ENCODE measurements at places on chromosomes 4 and X. TPM values are rescaled to one million over a fixed set of nuclear protein-coding genes. Genes with fewer than 3 reads are reported as not detected.

DNA sequence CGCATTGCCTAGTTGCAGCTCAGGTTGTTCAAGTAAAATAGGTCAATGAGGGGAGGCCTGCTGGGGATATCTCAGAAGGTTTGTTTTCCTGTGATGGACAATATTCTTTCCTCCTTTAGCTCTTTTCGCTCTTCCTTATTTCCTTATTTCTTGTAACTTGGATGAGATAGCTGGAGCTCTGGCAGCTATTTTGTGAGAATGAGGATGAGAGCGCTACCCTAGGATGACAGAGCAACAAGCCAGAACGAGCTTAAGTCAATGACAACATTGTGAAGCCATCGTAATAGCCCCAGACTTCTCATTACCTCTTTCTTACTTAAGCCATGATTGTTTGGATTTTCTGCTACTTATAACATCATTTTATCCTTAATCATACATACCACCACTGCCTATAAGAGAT lies 124.3 kb upstream of the GATB start:
- H3K27ac ChIP-seq = no peak overlapping the region
- no peak overlapping the region for H3K4me3 ChIP-seq
- DNase-seq = no peak
- H3K36me3 ChIP-seq = no peaks in the 10 kb centered on the region
- peaks cover 7% of the 10 kb centered on the region for H3K4me1 ChIP-seq

- no peaks in the 10 kb centered on the region for H3K27me3 ChIP-seq
- no peak for DNase-seq
- no peaks in the 10 kb centered on the region for H3K4me1 ChIP-seq
- H3K36me3 ChIP-seq = no peaks in the 10 kb centered on the region
- no peak overlapping the region for H3K27ac ChIP-seq
- H3K4me3 ChIP-seq = no peak overlapping the region
These were observed 230.7 kb upstream of the KCNIP4 start for GRCh38 chr4:22179124-22179874.

GRCh38 chr4:17924189-17924588 lies 97.4 kb downstream of the LCORL start:
- peaks cover 2% of the 10 kb centered on the region for H3K36me3 ChIP-seq
- no peak overlapping the region for H3K27ac ChIP-seq
- no peaks in the 10 kb centered on the region for H3K27me3 ChIP-seq
- no peak overlapping the region for H3K4me3 ChIP-seq
- no peaks in the 10 kb centered on the region for H3K4me1 ChIP-seq
- no peak for DNase-seq

TLR1 gene
- total RNA-seq = 9.8 TPM

DNA sequence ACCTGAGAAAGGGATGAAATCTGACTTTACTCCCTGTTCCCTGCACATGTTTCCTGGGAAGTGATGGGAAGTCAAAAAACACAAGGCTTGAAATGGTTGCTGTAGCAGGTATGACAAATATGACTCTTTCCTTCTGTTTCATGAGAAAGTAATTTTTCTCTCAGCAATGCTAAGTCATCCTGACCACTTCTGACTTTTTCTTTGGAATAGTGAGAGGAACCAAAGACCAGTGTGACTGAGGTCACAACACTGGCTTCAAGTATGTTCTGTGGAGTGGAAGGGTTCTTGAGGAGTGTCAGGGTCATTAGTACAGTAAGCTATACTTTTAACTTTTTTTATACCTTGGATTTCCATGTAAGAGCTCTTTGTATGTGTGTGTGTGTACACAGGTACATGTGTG lies 225.3 kb downstream of the PPP3CA start:
- H3K4me3 ChIP-seq = no peak overlapping the region
- no peaks in the 10 kb centered on the region for H3K27me3 ChIP-seq
- no peaks in the 10 kb centered on the region for H3K36me3 ChIP-seq
- no peak for DNase-seq

CHIC1 gene
- 8.2 TPM for total RNA-seq

TRO gene
- total RNA-seq = 0.47 TPM

S100G gene
- total RNA-seq = not detected

GRCh38 chr4:67658302-67658701 lies 42.7 kb downstream of the UBA6 start:
- H3K27ac ChIP-seq = no peak overlapping the region
- no peaks in the 10 kb centered on the region for H3K4me1 ChIP-seq
- no peak overlapping the region for H3K4me3 ChIP-seq
- peaks cover 61% of the 10 kb centered on the region for H3K36me3 ChIP-seq

- no peak overlapping the region for H3K27ac ChIP-seq
- no peaks in the 10 kb centered on the region for H3K36me3 ChIP-seq
- H3K4me3 ChIP-seq = no peak overlapping the region
- no peaks in the 10 kb centered on the region for H3K27me3 ChIP-seq
- peaks cover 7% of the 10 kb centered on the region for H3K4me1 ChIP-seq
- no peak for DNase-seq
These were observed 169.6 kb downstream of the CAMK2D start for GRCh38 chr4:113591982-113592381.

DNA sequence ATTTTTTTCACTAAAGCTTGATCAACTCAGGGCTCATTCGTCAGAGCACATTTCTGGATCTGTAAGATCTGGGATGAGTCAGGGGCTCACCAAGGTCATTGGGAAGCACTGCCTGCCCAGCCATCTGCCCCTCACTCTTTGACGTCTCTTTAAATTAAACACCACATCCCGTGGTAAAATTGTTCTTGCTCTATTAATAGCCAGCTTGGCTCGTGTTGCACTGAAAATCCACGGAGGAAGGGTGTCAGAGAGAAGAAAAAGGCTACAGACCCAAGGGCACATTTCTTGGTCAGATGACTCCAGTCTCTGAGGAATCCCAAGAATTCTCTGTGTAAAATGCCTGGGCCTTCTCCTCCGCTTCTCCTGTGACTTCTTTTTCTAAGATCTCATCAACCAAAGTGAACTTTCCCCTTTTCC lies 45.7 kb upstream of the GATB start:
- DNase-seq = no peak
- H3K36me3 ChIP-seq = no peaks in the 10 kb centered on the region
- H3K4me1 ChIP-seq = no peaks in the 10 kb centered on the region
- H3K27me3 ChIP-seq = no peaks in the 10 kb centered on the region
- H3K27ac ChIP-seq = no peak overlapping the region
- no peak overlapping the region for H3K4me3 ChIP-seq

DNA sequence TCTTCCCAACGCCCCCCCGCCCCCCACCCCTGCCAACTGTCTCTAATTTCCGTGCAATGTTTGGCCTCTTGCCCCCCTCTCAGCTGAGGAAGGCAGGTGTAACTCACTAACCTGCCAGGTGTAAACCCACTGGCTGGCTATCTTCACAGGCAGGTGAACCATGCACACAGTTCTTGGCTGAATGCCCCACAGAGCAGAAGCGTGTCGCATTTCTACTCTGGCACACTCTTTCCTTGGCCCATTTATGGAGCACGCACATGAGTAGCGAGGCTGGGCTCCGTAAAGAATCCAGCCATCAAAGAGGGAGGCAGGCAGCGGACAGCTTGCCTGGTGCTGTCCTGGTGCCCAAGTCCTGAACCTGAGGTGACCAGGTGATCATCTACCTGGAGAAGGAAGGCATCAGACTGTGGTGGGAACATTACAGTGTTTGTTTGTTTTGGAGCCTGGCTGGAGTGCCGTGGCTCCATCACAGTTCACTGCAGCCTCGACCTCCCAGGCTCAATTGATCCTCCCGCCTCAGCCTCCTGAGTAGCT lies 39.2 kb upstream of the CRMP1 start:
- no peaks in the 10 kb centered on the region for H3K4me1 ChIP-seq
- no peak overlapping the region for H3K4me3 ChIP-seq
- no peak for DNase-seq
- H3K27me3 ChIP-seq = no peaks in the 10 kb centered on the region
- no peaks in the 10 kb centered on the region for H3K36me3 ChIP-seq

UNC5C gene
- total RNA-seq = not detected

GRCh38 chr4:89538886-89539285 lies 231.3 kb upstream of the GPRIN3 start:
- no peaks in the 10 kb centered on the region for H3K36me3 ChIP-seq
- no peaks in the 10 kb centered on the region for H3K4me1 ChIP-seq
- no peak for DNase-seq
- no peaks in the 10 kb centered on the region for H3K27me3 ChIP-seq
- no peak overlapping the region for H3K4me3 ChIP-seq

USP17L20 gene
- total RNA-seq = not detected

- H3K4me3 ChIP-seq = no peak overlapping the region
- H3K27ac ChIP-seq = no peak overlapping the region
- H3K36me3 ChIP-seq = no peaks in the 10 kb centered on the region
- H3K4me1 ChIP-seq = no peaks in the 10 kb centered on the region
- DNase-seq = no peak
These were observed 74.4 kb upstream of the ATP6AP2 start for GRCh38 chrX:40506201-40506985.

- H3K4me3 ChIP-seq = no peak overlapping the region
- H3K36me3 ChIP-seq = no peaks in the 10 kb centered on the region
- DNase-seq = no peak
- H3K4me1 ChIP-seq = no peaks in the 10 kb centered on the region
- no peak overlapping the region for H3K27ac ChIP-seq
These were observed 16.9 kb downstream of the PLAC1 start for GRCh38 chrX:134641346-134641745.

DNA sequence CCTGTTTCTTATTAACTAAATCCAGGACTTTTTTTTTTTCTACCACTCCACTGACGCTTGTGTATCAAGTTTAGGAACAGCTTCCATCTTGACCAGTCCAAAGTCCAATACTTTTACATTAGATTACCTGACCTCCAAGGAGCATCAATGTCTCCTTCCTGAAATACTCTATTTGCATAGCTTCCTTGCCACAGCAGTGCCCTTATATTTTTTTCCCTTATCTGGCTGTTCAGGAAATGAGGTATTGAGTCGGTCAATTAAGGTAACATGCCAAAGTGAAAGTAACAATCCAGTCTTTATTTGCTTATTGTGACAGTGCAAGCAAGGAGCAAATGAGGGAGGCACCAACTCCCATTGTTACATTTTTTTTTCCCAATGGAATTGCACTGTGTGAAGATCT lies 730.8 kb upstream of the NDST4 start:
- H3K27ac ChIP-seq = no peak overlapping the region
- H3K4me1 ChIP-seq = no peaks in the 10 kb centered on the region
- H3K27me3 ChIP-seq = no peaks in the 10 kb centered on the region
- H3K4me3 ChIP-seq = no peak overlapping the region
- no peak for DNase-seq

NHSL2 gene
- 6.7 TPM for total RNA-seq

ZMAT1 gene
- total RNA-seq = 14.8 TPM

- no peak overlapping the region for H3K4me3 ChIP-seq
- H3K27me3 ChIP-seq = no peaks in the 10 kb centered on the region
- H3K4me1 ChIP-seq = no peaks in the 10 kb centered on the region
- DNase-seq = no peak
- H3K36me3 ChIP-seq = no peaks in the 10 kb centered on the region
- no peak overlapping the region for H3K27ac ChIP-seq
These were observed 14.7 kb downstream of the BCORL1 start for GRCh38 chrX:129997086-129997485.

DNA sequence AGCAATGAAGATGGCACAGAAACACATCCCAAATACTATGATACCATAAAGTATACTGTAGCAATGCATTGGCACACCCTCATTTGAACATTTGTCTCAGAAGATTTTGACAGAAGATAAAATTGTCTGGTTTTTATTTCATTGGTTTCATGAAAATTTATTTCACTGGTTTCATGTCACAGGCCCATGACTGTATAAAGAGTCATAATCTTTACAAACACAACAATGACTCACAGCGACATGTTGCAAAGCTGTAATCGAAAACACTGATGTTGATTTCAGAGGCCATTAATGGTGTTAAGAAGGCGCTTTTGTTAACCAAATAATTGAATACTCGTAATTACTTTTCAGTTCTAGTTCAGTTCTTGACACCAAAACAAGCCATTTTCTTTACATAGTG lies 8.1 kb upstream of the DTHD1 start:
- no peak for DNase-seq
- no peaks in the 10 kb centered on the region for H3K36me3 ChIP-seq
- no peaks in the 10 kb centered on the region for H3K27me3 ChIP-seq
- no peak overlapping the region for H3K27ac ChIP-seq
- no peaks in the 10 kb centered on the region for H3K4me1 ChIP-seq

PABPC5 gene
- not detected for total RNA-seq

DNA sequence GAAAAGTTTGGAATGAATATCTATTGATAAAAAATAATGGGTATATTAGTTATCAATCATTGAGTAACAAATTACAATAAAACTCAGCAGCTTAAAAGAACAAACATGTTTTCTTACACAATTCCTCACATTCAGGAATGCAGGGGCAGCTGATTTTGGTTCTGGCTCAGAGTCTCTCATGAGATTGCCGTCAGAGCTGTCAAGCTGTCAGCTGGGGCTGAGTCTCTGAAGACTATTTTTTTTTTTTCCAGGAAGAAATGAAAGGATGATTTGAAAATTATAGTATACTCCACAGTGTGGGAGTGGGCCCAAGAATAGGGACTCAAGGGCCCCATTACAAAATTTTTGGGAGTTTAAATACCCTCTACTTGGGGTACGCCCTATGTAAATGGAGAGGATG lies 219.1 kb downstream of the GC start:
- H3K36me3 ChIP-seq = no peaks in the 10 kb centered on the region
- DNase-seq = no peak
- no peak overlapping the region for H3K27ac ChIP-seq
- H3K4me3 ChIP-seq = no peak overlapping the region
- H3K4me1 ChIP-seq = no peaks in the 10 kb centered on the region
- H3K27me3 ChIP-seq = no peaks in the 10 kb centered on the region

DNA sequence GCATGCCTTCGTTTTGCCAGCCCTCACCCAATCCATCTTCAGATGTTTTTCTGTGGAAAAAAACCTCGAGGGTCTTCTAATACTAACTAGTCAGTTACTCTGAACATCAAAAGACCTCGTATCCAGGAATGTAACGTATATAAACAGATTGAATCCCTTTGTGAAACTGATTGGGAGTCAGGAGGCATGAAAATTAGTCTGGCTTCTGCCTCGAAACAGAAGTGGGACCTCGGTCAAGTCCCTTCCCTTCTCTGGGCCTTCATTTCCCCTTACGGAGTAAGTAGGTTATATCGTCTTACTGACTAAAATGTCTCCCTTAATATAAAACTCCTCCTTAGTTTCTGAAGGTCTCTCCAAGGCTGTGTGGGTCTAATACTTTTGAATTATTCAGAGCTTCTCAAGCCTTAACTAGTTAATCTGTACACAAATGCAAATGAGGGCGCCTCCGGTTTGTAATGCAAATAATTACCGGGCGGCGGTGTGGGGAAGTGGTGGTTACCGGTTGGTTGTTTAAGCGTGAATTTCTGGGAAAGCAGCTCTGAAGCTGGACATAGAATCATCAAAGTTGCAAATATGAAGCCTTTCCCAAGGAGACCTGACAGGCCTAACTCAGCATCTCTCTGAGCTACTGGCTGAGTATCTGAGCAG lies 11.4 kb upstream of the NKRF start:
- peak overlapping the region; percentile 33 for H3K27ac ChIP-seq
- no peak for DNase-seq
- peaks cover 6% of the 10 kb centered on the region for H3K36me3 ChIP-seq
- H3K27me3 ChIP-seq = no peaks in the 10 kb centered on the region
- H3K4me3 ChIP-seq = no peak overlapping the region

GRCh38 chr4:7719354-7720174 lies 220.1 kb downstream of the AFAP1 start:
- H3K4me3 ChIP-seq = no peak overlapping the region
- no peak overlapping the region for H3K27ac ChIP-seq
- no peaks in the 10 kb centered on the region for H3K36me3 ChIP-seq
- H3K4me1 ChIP-seq = peaks cover 4% of the 10 kb centered on the region

PPBP gene
- total RNA-seq = 173 TPM

- no peaks in the 10 kb centered on the region for H3K4me1 ChIP-seq
- no peaks in the 10 kb centered on the region for H3K36me3 ChIP-seq
- H3K27me3 ChIP-seq = no peaks in the 10 kb centered on the region
- H3K4me3 ChIP-seq = no peak overlapping the region
These were observed 542.8 kb downstream of the GALNTL6 start for GRCh38 chr4:172356016-172356415.

GRCh38 chr4:8208565-8208964 lies 9.5 kb downstream of the SH3TC1 start:
- H3K4me3 ChIP-seq = no peak overlapping the region
- no peaks in the 10 kb centered on the region for H3K27me3 ChIP-seq

CCSER1 gene
- total RNA-seq = 0.20 TPM

TRIM61 gene
- total RNA-seq = 0.25 TPM

NDP gene
- total RNA-seq = not detected

Measured in CD4-positive, CD25-positive, alpha-beta regulatory T cell (primary cell).